ENCODE measurements at places on chromosomes 12 and 14.

DNA sequence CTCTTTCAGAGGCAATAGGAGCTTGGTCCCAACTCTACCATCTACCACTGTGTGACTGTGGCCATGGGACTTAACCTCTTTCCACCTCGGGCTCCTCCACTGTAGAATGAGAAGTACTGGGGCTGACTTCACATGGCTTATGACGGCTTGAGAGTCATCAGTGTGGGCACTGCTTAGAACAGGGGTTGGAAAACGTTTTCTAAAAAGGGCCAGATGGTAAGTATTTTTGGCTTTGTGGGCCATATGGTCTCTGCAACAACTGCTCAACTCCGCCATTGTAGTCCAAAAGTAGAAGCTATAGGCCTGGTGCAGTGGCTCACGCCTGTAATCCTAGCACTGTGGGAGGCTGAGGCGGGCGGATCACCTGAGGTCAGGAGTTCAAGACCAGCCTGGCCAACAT is 69.2 kb upstream of the LTA4H start:
- no peak for DNase-seq

- no peak for DNase-seq
Observed at GRCh38 chr12:123021688-123022604, 41.5 kb downstream of the ARL6IP4 start.

DNA sequence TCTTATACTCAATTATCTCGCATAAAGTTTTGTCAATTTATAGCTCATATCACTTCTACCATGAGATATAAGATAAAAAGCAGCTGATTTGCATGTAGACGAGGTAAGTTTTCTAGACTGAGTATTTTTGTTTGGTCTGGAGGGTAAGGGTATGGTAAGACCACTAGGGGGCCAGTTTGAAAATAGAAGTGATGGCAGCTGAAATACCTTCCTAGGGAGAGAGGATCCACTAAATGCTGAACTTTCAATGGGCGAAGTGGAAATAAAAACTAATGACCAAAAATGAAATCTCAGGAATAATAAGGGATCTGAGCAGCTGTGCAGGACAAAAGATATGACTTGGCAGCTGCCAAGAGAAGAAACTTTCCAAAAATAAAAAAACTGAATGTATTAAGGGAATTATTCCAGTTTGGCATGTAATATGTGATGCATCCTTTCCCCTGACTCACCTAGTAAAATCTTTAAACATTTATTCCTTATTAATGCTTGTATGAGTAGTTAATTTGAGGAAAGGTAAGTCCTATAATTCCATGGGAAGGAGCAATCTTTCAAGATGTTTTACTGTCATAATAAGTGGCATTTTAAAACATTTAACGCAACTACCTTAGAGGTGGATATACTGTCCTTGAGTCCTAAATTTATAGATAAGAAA is 754.5 kb downstream of the C12orf50 start:
- DNase-seq: peak; percentile 56

DNA sequence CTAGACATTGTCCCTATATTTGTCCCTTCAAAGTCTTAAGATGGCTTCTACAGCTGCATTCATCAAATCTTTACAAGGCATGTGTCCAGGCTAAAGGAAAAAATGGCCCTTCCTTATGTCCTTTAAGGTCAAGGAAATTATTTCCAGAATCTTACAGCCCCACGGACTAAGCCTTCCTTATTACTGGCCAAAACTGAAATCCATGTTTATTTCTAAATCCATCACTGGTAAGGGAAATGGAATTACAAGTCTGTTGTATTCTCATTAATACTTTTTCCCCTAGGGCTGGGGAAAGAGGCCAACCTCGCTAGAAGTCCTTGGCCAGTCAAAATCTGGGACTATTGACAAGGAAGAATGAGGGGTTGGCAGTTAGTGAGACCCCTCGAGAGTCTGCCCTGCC is 252.5 kb downstream of the TMEM132C start:
- DNase-seq: no peak

DNA sequence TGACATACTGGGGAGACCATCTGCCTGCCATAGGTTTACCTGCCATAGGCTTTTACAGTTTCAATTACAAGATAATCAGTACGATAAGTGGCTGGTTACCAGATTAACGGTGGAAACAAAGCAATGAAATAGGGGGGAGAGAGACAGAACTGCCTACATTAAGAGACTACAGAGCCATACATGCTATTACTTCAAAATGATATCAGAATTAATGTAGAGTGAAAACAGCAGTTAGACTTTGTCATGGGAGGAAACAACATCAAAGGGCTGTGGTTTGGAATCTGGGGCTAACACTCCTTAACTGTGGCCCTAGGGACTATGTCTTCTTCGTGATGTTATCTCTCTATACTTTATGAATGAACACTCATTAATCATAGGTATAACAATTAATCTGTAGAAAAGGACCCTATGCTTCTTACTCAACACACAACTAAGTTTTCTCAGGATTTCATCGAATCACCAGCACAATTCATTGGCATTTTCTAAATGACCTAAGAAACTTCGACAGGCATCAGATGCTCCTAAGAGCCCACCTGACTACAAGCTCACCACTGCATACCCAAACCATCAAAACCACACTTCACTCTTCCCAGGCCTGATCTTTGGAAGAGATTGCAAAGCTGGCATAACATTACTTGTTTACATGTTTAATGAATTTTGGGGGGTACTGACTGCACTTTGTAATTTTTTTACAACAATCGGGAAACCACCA is 475.6 kb upstream of the SOX5 start:
- no peak for DNase-seq

- peak; percentile 83 for DNase-seq
Observed at GRCh38 chr12:113049976-113050742, 6.4 kb upstream of the DTX1 start.

DNA sequence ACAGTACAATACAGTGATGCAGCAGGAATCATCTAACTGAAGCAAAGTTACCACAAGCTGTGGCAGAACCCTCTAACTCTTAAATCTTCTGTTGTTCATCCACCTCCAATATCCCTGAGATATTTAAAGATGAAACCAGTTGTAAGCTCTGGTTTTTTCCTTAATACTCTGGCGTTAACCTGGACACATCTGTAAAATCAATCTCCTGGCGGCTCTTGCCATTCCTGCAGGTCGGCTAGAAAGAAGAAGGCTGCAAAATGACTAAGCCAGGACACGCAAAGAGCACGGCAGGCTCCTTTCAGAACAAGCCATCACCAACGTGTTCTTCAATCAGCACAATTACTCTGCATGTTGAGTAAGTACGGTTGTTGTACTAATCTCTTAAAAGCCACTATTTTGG is 309.3 kb downstream of the MED13L start:
- no peak for DNase-seq

DNA sequence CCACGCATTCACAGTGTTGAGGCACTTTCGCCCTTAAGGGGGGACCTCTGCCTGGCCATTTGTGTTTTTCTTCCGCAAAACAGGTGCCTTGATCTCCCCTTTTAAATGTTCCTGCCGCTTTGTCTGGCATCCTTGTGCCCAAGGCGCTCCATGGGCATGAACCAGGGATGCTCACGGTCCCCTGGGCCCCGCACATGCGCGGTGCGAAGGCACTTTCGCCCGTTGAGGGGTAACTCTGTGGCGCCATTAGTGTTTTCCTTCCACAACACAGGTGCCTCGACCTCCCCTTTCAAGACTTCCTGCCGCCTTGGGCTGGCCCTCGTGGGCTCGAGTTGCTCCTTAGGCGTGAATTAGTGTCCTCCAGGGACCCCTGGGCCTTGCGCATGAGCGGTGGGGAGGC is 335.5 kb downstream of the ALG10 start:
- no peak for DNase-seq

DNA sequence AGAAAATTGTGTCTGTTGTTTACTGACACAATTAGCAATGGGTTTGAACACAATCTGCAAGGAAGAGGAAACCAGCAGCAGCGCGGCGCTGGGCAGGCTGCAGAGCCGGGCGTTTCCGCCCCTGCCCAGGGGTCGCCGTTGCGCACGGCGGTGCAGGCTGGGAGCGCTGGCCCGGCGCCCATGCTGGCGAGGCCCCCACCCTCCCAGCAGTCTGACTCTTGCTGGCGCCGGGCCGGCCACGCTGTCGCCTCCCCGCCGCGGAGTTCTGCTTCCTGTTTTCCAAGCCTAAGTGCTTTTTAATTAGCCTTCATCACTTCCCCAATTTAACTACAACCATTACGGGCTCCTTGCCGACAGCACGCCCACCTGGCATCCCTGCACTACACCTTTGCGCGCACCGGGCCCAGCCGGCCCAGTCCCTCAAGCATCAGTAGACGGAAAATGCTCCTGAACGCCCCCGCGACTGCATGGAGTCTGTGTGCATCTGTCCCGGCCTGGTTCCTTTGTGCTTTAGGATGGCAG is 212.1 kb downstream of the GXYLT1 start:
- peak; percentile 48 for DNase-seq

GRCh38 chr12:28497889-28498411 is 307.7 kb downstream of the CCDC91 start:
- DNase-seq: peak; percentile 39

- DNase-seq: peak; percentile 68
Observed at GRCh38 chr14:49173765-49174373, 412.3 kb downstream of the RPS29 start.

DNA sequence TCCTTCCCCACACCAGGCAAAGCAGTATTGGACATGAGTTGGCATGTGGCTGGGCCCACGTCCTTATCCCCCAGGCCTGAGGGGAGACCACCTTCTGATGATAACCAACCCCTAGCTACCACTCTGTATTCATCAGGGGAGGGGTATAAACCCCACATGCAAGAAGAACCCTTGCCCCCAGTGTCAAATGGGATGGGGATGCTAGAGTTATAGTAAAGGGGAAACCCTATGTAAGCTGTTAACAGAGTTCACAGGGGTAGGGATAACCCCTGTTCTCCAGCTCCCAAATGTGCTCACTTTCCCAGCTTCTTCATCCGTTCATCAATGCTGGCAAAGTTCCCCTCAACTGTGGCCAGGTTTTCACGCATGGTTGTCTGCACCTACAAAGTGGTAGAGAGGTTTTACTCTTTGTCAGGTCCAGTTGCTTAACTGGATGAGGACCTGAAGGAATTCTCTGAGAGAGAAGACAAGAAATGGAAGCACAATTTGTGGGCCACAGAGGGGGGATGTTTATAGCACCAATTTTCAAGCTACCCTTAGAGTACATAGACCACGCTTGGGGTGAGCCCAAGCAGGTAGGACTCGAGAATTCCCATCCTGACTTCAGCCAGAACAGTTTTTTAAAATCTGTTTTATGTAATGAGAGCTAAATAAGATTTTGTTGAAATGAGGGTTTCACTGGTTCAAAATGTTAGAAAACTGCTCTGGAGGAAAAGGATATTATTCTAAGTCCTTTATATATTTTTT is 7.9 kb downstream of the MBD6 start:
- no peak for DNase-seq

GRCh38 chr14:99177046-99177655 is 94.8 kb downstream of the BCL11B start:
- no peak for DNase-seq

GRCh38 chr14:22472935-22473854 is 115.8 kb downstream of the DAD1 start:
- DNase-seq: peak; percentile 67

GRCh38 chr12:442235-442884 is 17.4 kb upstream of the B4GALNT3 start:
- DNase-seq: peak; percentile 53

DNA sequence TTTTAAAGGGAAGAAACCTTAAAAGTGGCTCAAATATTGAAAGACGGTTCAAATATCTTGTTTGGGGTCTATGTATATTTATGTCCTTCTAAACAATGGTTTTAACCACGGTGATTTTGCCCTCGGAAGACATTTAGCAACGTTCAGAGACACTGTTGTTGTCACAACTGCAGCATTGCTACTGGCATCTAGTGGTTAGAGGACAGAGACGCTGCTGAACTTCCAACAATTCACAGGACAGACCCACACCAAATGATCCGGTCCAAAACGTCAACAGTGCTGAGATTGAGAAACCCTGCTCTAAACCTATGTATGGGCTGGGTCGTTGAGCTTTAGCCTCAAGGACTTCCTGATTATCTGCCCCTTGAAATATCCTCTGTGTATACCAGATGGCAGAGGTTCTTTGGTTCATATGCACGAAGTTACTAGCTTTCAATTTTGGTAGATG is 1.7 kb downstream of the ANGEL1 start:
- peak; percentile 30 for DNase-seq

GRCh38 chr12:28110329-28110728 is 79.9 kb upstream of the CCDC91 start:
- DNase-seq: no peak

- DNase-seq: peak; percentile 79
Observed at GRCh38 chr12:80551897-80552296, 107.9 kb downstream of the PTPRQ start.

DNA sequence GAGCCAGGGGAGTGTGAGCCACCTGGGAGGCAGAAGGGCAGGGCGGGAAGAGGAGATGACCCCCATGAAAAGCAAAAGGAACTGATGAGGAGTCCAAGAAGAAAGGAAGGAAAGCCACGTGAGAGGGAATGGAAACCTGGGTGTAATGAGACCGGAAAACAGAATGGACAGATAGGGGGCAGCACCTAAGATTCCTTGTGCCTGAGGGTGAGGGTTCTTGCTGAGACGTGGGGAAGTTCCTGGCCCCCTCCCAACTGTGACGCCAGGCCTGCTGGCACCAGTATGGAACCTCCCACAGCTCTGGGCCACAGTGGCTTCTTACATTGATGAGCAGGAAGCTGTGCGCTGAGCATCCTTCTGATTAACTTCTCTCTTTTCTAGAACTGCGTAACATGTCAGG is 30.8 kb downstream of the TTC7B start:
- peak; percentile 39 for DNase-seq

- no peak for DNase-seq
Observed at GRCh38 chr12:130783110-130783715, 55.8 kb downstream of the STX2 start.

- DNase-seq: no peak
Observed at GRCh38 chr14:20732979-20733635, 12.6 kb upstream of the EDDM3A start.

- no peak for DNase-seq
Observed at GRCh38 chr12:49689237-49689636, 18.0 kb downstream of the FMNL3 start.

DNA sequence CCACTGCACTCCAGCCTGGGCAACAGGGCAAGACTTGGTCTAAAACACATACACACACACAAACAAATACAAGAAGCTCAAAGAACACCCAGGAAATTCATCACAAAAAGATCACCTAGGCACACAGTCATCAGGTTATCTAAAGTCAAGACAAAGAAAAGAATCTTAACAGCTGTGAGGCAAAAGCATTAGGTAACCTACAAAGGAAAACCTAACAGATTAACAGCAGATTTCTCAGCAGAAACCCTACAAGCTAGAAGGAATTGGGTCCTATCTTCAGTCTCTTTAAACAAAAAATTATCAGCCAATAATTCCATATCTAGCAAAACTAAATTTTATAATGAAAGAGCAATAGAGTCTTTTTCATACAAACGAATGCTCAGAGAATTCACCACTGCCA is 22.4 kb downstream of the CEP83 start:
- no peak for DNase-seq
